ENCODE measurements at places on chromosomes 5 and 9.

DNA sequence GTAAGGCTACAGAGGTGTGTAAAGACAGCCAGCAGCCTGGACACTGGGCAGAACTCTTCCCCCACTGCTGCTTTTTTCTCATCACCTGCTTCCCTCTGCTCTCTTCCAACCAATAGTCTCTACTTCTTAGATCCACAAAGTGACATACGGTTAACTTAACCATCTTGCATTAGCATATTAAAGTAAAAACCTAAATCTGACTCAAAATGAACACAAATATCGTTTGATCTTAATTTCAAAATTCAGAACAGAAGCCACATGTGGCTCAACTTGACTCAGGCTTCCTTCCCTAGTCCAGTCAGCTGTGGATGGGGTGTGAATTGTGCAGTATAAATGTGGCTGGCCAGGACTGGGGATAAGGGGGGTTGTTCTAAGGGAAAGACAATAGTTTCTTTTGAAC is 114.3 kb downstream of the STARD4 start:
- DNase-seq: no peak

DNA sequence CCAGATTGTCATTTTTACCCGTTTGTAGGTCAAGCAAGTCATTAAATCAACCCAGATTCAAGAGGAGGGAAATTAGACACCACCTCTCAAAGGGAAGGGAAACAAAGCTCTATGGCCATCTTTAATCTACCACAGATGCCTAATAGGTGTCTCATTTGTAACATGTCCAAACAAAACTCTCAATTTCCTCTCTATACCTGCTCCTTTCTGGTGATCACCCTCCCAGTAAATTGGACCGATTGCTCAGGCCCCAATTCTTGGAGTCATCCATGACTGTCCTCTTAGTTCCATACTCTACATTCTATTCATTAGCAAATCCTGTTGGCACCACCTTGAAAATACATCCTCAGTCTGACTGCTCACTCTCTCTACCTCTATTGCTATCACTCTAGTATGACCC is 22.1 kb upstream of the UGCG start:
- DNase-seq: no peak

DNA sequence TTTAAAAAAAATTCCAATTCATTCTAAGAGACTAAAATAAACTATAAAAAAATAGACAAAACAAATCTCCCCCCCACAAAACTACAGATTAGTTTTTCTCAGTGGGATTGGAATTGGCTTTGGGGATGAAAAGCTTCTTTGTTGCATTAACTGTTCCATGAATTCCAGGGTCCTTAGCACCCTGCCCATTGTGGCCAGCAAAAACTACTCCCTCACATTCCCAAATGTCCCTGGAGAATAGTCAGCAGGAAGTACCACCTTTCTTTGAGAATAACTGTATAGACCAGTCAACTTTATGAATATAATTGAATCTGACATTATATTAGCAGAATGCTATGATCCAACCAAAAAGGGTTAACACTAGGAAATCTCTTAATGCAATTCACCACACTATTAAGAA is 147.9 kb downstream of the LPAR1 start:
- no peak for DNase-seq

DNA sequence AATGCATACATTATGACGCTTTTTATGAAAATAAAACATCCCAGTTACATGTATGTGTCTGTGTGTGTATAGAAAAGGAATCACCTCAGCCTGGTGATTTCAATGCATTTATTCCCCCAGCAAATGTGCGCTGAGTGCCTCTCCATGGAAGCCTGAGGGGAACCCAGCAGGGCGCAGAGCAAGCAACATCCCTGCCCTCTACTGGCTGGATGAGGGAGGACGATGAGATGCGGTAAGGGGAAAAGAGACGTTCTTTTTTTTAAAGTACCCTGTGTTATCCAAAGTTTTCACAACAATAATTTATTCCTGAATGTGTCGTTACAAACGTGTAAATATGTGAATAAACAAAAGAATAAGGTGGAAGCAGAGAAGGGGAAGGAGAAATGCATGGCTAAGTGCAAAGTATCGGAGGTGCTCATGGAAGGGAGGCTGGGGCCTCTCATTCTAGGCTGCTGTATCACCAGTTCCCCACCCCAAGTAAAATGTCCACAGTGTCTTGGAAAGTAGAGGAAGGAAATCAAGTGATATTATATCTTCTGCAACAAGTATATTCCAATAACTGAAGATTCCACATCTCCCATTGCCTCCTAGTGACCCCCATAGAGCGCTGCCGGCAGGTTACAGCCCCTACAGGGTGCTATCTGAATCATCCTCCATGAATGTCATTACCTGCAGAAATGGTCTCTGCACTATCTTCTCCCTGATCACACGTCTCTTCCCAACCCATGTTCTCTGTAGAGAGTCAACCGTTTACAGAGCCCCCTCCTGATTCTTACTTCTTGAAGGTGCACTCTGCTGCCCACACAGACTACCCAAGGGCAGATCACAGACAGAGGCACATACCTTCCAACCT is 13.0 kb upstream of the ABLIM3 start:
- no peak for DNase-seq

DNA sequence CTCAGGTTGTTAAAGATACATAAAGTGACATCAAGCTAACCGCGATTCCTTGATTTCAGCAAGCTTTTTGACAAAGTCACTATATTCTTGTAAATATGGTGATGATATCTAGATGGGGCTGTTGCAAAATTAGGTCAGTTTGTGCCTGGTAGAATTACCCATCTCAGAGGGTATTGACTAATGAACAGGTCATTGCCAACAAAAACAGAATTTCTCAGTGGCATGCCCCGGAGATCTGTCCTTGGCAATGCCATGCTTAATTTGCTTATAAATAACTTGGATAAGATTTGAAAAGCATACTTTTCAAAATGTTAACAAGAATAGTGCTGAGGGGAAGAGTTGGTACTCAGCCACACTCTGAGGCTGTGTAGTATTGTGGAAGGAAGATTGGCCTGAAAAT is 783.3 kb upstream of the SEMA6A start:
- DNase-seq: no peak

GRCh38 chr9:89477811-89478630 is 19.9 kb downstream of the SEMA4D start:
- DNase-seq: peak; percentile 22

GRCh38 chr5:10091701-10092100 is 158.0 kb downstream of the ATPSCKMT start:
- no peak for DNase-seq

DNA sequence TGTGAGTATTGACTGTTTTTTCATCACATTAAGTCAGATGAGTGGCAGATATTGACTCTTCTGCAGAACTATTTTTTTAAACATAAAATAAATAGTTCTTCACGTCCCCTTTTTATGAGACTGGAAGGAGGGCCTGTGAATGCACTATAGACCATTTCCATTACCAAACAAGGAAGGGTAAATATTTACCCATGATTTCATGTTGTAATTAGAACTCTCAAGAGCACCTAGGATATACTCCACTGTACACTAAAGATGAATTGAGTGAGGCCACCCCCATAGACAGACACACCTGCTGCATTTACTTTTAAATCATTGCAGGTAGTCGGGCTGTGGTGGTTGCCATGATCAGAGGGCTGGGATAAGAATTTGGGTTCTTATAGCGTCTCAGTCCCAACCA is 22.6 kb downstream of the SLC36A1 start:
- no peak for DNase-seq

- DNase-seq: no peak
Measured at GRCh38 chr9:4844056-4844838, 51.5 kb downstream of the RCL1 start.

- no peak for DNase-seq
Measured at GRCh38 chr9:5994493-5994892, 20.9 kb downstream of the RANBP6 start.

DNA sequence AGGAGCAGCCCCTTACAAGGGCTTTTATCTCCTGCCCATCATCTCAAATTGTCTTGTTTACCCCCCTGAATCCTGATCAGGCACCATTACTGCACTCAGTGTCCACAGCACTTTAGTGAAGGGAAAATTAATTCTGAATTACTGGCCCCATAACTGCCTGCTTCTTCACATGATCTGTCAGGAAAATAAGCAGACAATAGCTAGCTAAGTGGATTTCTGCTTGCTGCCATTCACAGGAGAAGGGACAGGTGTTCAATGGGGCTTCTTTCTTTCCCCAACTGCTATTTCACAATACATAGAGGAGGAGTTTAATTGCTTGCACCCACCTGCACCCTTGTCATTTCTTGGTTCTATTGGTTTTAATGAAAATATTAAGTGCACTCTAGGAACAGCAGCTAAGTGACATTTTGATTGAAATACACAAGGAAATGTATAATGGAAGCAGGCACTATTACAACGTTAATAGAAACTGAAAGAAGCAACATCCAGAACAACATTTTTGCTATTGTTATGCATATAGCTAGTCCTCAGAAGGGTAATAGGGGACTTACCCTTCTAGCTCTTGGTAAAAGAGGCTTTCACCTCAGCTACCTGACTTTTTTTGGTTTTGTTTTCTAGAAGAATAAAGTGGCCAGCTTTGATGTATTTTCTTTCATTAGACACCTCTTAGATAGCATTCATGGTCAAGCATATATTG is 599.3 kb upstream of the TLE4 start:
- no peak for DNase-seq

GRCh38 chr5:151270599-151270998 is 17.6 kb downstream of the GM2A start:
- peak; percentile 63 for DNase-seq

DNA sequence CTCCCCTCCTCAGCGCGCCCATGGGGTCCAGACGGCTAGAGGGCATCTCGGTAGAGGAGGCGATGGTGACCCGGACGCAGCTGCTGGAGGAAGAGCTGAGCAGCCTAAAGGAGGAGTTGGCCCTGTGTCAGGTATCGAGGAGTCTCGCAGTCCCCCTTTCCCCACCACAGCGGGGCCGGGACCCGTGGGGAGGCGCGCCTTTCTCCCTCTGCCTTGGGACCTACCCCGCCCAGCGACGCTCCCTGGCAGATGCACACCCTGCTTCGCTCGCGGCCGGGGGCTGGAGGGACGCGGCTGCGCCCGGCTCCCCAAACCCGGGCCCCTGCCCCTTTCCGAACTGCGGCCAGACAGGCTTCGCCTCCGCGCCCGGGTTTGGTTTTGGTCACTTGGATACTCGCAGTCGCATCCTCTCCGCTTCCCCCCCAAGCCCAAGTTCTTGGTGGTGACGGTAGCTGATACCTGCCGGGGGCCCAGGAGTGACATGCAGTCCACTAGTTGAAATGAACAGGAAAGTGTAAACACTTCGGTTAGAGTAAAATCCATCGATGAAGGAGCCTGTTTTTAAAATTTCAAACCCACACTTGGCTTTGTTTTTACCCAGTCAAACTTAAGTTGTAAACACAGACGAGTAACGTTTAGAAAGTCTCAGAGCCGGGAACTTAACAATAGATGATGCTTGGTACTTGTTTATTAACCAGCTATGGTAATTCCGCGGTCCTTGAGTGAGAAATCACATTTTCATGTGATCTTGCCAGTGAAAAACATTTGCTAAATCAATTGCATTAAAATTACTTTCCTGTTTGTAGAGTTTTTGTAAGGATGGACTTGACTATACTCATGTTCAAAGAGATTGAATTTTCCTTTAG is 688 bp downstream of the CNTLN start:
- no peak for DNase-seq

DNA sequence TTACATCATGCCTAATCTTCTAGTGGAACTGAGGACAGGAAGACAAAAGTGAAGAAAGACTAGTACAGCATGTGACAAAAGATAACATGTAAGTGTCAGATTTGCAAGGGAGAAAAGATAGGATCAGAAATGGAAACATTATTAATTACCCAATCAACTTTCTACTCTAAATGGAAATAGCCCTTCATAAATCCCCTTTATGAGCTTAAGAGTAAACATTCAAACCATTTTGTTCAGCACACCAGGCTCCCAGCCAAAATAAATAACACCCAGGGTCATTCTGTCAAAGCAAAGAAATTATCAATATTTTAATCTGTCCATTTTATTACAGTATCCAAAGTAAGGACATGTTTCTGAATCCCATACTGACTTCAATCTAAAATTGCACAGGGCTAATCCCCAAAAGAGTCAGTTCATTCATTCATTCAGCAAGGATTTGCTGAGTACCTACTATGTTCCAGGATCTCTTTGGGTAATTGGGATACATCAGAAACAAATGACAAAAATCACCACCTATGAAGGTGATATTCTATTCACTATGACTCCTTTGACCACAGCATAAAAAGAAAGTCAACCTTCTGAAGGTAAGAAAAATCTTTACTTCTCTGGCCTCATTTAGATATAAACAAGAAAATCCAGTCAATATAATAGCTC is 5.3 kb downstream of the PRELID2 start:
- no peak for DNase-seq

- no peak for DNase-seq
Measured at GRCh38 chr9:93467062-93467416, 13.7 kb upstream of the FAM120AOS start.

GRCh38 chr5:7764452-7764851 is 86.5 kb downstream of the CFAP90 start:
- DNase-seq: no peak

GRCh38 chr5:72109625-72110024 is 2.4 kb downstream of the MAP1B start:
- DNase-seq: no peak

- DNase-seq: no peak
Measured at GRCh38 chr9:1604942-1605560, 410.1 kb upstream of the SMARCA2 start.

DNA sequence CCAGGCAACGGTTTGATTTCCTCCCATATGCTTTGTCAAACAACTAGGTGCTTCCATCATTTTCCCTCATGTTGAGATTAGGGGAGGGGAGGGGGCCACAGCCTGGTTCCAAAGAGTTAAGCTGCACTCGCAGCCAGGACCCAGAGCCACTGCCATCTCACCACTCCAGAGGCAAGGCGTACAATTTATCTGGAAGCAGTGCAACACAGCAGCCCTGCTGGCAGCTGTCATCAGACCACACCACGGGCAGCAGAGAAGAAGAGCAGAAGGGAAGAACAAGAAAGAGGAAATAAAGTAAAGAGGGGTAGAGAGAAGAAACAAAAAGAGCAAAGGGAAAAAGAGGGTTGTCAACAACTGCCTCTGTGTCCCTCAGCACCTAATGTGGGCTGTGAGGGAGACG is 38.9 kb downstream of the MED27 start:
- no peak for DNase-seq

DNA sequence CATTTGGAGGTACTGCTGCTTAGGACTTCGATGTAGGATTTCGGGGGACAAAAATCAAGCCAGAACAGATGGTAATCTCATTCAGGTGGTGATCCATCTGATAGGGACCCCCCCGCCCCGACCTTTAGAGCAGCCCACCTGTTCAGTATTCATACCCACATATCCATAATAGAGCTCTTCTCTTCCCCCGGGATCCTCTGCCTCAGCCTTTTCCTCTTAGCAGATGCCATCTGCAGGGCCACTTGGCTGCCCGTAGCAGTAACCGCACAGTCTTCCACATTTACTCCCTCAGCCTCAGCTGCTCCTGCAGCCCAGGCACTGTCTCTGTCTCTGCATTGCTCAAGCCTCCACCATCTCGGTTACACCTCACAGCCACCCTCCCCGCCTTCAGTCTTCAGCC is 65.8 kb upstream of the RARS1 start:
- no peak for DNase-seq

DNA sequence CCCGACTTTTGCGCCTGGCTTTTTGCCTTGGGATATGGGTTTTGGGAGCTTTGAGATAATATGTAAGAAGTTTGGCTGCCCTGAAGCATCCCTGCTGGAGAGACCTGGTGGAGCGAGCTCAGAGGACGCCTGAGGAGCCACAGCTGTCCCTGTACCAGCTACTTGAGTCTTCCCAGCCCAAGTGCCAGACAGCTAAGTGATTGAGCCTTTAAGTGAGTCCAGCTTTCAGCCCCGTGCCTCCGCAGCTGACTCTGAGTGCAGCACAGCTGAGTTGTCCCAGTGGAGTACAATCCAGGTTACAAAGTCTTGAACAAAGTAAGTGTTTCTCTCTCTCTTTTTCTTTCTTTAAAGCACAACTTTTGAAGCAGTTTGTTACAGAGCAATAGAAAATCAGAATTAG is 203.8 kb upstream of the DAP start:
- no peak for DNase-seq

Measured in non-pigmented ciliary epithelial cell (primary cell).